Body of pancreas (tissue), 4 donors: ENCODE measurements at places on chromosomes 7 and 10.

DNA sequence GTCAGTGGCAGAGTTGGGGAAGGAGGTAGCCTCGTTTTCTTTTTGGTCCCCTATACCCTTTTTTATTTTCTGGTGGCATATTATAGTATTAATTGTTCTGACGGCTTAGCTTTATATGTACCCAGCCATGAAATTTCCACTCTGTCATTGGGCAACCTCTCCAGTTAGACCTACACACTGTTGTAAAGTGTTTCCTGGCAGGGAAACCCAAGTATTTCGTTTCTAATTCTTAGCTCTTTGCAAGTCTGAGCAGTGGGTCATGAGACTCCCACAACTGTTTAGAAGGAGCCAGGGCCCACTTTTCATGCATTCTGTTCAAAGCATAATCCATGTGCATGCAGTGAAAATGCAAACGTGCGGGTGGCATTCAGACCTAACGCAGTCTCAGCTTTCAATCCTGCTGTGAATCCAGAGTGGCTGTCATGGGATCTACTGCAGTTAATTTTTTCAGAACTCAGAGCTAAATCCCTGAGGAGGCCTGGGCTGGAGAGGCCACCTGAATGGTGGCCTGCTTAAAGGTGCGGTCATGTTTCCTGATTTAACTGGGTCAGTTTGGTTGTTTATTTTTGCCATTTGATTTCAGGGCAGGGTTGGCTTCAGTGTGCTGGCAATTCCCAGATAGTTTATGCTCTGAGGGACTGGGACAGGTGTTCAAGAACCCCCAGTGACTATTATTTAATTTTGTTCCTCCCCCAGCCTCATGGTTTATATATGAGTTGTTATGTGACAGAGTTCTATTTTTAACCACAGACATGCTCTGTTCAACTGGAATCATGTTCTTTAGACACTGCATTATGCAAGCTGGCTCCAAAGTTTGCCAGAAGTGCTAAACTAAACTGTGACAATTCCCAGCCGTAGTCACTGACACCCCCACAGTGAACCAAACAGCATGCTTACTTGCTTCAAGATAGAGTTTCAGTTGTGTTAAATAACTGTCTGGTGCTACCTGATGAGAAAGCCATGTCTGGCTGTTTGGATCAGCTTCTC is 27.4 kb upstream of the SYPL1 start:
- peak; percentile 27 for DNase-seq

- DNase-seq, result no peak
Observed at GRCh38 chr10:25565570-25565969, 368.5 kb upstream of the MYO3A start.

DNA sequence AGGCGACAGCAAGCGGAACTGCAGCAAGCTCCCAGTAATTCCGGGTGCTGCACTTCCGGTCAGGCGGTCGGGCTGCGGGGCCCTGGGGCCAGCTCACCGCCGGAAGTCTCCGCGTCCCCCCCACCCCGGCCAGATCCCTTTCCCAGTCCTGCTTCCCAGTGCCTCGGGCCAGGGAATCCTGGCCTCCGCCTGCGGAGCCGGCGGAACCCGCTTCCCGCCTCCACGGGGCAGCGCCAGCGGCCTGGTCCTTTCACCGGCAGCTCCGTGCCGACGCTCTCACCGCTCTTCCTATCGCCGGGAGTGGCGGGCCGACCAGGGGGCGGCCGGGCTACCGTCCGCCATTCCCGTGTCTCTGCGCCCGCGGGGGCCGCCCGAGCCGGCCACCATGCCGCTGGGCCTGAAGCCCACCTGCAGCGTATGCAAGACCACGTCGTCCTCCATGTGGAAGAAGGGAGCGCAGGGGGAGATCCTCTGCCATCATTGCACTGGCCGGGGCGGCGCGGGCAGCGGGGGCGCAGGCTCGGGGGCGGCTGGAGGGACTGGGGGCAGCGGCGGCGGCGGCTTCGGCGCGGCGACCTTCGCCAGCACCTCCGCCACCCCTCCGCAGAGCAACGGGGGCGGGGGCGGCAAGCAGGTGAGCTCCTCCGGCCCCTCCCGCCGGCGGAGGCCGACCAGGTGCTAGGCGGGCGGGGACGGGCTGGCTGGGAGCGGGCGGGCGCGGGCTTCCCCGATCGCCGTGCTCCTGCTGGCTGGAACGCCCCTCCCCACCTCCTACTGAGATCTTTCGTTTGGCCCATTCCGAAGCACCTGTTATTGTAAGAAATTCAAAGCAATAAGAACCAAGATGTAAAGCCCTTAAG is at the start of gene GATAD1:
GATAD1 (plus strand) TSS at position 138 of the 860 bp plus-strand sequence; CDS start at position 386, 248 bp downstream.
- peak; percentile 94 for DNase-seq

DNA sequence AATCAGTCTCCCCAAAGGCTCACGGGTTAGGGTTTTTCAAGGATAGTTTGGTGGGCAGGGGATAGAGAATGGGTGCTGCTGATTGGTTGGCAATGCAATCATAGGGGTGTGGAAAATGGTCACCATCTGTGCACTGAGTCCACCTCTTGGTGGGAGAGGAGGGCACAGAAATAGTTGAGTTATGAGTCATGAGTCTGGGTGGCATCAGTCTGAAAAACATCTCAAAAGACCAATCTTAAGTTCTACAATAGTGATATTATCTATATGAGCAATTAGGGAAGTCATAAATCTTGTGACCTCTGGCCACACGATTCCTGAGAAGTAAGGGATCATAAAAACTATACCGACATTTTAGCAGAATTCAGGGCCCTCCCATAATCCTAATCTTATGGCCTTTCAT is 62.7 kb downstream of the LGI1 start:
- no peak for DNase-seq

DNA sequence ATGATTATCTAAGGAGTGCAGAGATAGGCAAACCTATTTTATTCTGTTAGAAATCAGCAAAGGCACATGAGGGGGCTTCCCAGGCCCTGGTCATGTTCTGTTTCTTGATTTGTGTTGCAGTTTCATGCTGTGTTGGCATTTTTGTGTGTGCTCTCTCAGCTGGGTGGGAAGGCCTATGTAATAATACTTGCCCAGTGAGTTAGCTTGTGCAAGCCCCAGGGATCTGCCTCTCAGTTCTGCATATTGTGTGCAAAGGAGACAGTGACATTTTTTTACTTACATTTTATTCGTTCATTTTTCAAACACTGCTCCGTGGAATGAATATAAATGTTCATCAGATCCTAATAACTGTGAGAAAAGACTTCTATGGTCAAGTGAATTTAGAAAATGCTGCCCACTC is 119.0 kb downstream of the VWC2 start:
- no peak for DNase-seq

GRCh38 chr7:88111954-88112471 is 107.8 kb downstream of the SRI start:
- DNase-seq, result no peak
